ENCODE measurements at places on chromosomes 12 and 14.

DNA sequence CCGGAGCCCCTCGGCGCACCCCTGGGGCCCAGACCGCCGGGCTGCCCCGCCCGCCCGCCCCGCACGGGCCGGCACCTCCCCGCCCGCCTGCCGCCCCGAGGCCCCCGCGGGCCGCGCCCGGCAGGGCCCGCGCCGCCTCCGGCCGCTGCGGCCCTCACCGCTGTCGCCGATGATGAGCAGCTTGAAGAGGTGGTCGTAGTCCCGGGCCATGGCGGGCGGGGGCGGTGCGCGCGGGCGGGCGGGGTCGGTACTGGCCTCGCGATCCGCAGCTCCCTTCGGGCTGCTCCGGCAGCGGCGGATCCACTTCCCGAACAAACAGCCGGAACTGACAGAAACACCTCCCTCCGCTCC lies at the start of gene RAB35:
RAB35 (minus strand) TSS at position 313 of the 351 bp plus-strand sequence; CDS start at position 210, 103 bp downstream.
- no peak for DNase-seq

GRCh38 chr12:14408208-14408607 lies 42.7 kb downstream of the ATF7IP start:
- no peak for DNase-seq

DNA sequence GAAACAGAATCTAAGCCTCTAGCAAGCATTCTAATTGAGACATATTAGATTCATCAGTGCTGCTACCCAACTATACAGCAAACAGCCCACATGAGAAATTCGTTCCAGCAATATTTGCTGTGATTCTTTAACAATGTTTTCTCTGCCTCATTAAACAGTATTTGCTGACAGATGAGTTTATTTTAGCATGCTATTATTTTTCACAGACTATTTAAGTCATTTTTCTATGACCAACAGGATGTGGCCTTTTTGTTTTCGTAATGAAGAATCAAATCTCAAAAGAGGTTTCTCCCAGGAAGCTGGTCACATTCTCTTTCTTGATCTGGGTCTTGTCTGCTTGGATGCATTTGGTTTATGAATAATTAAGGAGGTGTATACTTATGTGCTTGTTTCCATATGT lies 23.2 kb upstream of the SERPINA12 start:
- no peak for DNase-seq

- no peak for DNase-seq
These were observed 74.2 kb upstream of the TMEM260 start for GRCh38 chr14:56505361-56505760.

DNA sequence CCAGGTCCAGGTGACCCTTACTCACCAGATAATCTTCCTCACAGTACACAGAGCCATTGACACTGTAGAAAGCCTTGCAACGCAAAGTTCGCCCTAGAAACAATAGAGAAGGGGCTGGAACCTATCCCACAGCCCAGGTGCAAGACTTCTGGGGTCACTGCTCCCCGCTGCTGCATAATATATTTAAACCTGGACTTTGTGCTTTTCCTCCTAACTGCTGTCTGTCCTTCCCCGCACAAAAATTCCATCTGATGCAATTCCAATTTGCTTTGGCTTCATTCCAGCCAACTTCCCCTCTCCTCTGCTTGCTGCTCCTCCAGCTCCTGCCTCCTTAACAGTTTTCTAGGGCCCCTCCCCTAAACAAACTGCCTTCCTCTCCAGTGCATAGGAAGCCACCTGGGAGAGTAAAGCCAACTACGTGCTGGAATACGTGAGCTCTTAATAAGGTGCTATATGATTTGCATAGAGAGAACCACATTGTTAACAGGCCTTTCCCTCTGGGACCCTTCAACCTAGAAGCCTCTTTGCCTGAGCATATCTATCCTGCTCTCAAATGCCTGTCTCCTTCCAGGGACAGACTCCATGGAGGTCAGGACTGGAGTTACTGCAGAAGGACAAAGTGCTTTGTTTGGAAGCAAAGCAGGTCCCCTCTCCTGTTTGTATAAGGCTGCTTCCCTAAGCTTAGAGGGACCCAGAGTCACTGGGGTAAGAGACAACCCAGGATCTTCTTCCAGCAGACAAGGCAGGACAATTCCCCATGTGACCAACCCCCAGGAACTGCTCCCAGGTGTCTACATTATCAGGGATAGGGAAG lies 5.5 kb downstream of the AJUBA start:
- DNase-seq: peak; percentile 32

Data from NCI-H1436 treated with DMSO at 0.1 percent for 48 hours (cell line).